ENCODE measurements at places on chromosomes 5 and 9.

GRCh38 chr9:87451149-87451548, 46.5 kb upstream of the DAPK1 start:
- DNase-seq = no peak

GRCh38 chr5:66929995-66930394, 266.6 kb downstream of the CD180 start:
- DNase-seq = no peak

GRCh38 chr9:99637641-99638040, 184.0 kb upstream of the NR4A3 start:
- no peak for DNase-seq

GRCh38 chr5:173486355-173487225, 129.9 kb downstream of the BOD1 start:
- DNase-seq = no peak

DNA sequence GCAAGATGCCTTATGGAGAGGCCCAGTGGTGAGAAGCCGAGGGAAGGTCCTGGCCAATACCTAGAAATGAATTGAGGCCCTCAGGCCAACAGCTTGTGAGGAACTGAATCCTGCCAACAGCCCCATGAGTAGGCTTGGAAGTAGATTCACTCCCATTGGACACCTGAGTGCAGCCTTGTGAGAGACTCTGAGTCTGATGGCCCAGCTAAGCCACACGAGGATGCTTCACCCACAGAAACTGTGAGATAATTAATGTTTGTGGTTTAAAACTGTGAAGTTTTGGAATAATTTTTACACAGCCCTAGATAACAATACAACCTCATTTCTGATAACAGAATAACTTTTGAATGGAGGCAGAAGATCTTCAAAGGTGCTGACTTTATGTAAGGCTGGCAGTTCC, 65.9 kb upstream of the DAP start:
- no peak for DNase-seq

Measured in right renal cortex interstitium (tissue), 3 donors.